ENCODE measurements at places on chromosomes 16 and 17. TPM values are rescaled to one million over a fixed set of nuclear protein-coding genes. Genes with fewer than 3 reads are reported as not detected.

The KRTAP9-8 gene
- not detected for total RNA-seq

The LGALS3BP gene
- total RNA-seq = 193 TPM

DNA sequence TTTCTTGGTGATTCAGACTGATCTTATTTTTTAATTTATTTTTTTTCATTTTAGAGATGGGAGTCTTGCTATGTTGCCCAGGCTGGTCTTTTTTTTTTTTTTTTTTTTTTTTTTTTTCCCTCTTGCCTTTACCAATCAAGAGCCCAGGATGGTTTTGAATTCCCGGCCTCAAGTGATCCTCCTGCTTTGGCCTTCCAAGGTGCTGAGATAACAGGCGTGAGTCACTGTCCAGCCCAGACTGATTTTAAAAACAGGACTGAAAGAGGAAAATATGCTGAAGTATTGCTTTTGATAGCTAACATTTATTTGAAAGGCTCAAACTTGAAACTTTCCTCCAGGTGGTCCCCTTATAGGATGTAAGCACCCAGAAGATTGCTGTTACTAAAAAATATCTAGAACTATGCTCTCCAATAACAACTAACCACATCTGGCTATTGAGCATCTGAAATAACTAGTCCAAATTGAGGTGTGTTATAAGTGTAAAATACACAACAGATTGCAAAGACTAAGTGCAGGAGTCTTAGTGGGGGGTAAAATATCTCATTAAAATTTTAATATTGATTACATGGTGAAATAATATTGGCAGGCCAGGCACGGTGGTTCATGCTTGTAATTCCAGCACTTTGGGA is 15.8 kb upstream of the BRIP1 start:
- DNase-seq = no peak

GRCh38 chr17:19905502-19905901 is 37.8 kb upstream of the ULK2 start:
- DNase-seq = no peak

DNA sequence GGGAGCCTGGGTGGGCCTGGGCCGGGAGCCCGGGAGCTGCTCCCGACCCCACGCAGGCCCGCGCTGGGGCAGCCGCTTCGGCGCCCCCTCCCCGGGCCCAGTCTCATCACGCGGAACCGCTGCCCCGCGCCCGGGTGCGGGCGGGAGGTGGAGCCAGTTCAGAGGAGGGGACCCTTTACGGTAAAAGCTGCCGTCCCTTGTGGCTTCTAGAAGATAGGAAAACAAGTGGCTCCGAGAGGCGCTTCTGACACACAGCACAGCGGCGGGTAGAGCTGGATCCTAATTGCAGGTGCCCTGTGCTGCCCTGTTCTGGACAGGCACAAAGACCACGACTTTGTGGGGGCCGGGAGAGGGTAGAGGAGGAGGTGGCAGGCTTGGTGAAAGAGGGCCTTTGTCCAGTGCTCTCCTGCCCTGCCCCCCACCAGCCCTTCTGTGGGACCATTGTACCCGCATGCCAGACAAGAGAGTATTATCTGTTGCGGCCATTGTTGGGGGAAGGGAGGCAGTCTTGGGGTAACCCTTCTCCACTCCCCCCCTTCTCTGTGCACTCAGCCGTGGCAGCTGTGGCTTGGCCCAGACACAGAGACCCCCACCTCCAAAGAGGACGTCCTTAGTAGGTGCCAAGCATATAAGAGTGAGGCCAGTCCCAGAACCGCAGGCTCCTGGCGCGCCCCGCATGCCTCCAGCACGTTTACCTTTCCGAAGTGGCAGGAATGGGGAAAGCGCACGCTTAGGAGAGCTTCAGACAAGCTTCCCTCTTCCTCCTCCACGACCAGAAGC is 736 bp downstream of the CNP start:
- no peak for DNase-seq

- no peak for DNase-seq
These were observed 5.9 kb downstream of the ZNF646 start for GRCh38 chr16:31080035-31080629.

DNA sequence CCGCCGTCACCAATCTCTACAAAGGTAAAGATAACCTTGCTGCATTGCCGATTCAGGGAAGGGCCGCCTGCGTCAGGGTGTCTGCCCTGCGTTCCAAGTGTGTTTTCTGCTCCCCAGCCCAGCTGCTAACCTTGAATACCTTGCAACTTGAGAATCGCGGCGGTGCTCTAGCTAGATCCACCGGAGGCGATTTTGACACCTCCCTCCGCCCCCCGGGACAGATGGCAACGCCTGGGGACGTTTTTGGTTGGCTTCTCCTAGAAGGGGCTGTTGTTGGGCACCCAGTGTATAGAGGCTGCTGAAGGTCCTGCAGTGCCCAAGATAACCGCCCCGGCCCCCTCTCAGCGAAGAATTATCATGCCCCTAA is 1.5 kb downstream of the HAPSTR1 start:
- DNase-seq = peak; percentile 49

The C1QTNF1 gene
- total RNA-seq = not detected

DNA sequence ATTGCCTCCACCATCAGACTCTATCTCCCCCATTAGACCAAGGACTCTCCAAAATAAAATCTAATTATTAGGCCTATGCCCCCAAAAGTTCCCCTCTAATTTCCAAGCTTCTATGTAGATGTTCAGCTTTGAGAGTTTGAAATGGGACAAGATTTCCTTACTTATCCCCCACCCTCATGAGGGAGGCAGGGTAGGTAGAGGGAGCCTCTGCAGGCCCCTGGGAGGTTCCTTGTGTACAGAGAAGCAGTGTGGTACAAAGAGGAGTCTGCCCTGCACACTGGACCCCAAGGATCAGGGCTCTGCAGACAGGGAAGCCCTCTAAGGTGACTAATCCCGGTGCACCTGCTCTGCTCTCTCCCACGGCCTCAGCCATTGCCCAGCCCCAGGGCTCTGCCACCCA is 2.5 kb downstream of the KRT17 start:
- no peak for DNase-seq

- DNase-seq = no peak
These were observed 678 bp upstream of the HOXB6 start for GRCh38 chr17:48605409-48605919.

The IGFALS gene
- 0.23 TPM for total RNA-seq

GRCh38 chr16:72850853-72851252 is 197.1 kb downstream of the ZFHX3 start:
- DNase-seq = no peak

DNA sequence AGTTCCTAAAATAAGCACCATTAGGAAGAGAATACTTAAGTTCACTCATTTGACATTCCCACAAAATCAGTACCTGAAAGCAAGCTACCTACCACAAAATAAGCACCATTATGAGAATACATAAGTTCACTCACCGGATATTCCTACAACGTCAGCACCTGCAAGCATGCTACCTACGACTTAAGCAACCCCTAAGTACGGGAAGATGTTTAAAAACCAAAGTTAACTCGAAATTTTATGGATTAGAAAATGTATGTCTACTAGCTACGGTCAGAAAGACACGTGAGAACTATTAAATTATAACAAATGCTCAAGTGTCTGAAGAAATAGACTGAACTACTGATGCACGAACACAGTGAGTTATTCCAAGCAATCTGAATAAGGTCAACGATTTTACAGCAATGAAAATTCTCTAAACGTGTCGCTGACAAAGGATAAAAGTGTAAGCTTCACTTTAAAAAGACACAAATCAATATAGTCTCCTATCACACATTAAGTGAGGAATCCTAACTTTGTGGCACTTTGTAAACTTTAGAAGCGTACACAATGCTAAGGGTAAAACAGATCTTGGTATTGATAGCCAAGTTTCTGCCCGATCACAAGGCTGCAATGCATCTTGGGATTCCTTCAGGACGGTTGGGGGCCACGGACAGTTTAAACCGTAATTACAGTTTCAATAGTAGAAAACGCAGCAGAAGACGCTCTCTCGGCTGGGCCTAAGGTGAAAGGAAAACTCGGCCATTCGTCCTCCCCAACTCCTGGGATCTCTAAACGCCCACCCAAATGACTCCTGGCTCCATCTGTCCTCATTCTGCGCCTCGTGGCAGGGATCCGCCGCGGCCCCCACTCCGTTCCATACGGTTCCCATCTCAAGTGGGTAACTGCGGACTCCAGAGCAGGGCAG is 1.3 kb downstream of the GSPT1 start:
- DNase-seq = no peak

DNA sequence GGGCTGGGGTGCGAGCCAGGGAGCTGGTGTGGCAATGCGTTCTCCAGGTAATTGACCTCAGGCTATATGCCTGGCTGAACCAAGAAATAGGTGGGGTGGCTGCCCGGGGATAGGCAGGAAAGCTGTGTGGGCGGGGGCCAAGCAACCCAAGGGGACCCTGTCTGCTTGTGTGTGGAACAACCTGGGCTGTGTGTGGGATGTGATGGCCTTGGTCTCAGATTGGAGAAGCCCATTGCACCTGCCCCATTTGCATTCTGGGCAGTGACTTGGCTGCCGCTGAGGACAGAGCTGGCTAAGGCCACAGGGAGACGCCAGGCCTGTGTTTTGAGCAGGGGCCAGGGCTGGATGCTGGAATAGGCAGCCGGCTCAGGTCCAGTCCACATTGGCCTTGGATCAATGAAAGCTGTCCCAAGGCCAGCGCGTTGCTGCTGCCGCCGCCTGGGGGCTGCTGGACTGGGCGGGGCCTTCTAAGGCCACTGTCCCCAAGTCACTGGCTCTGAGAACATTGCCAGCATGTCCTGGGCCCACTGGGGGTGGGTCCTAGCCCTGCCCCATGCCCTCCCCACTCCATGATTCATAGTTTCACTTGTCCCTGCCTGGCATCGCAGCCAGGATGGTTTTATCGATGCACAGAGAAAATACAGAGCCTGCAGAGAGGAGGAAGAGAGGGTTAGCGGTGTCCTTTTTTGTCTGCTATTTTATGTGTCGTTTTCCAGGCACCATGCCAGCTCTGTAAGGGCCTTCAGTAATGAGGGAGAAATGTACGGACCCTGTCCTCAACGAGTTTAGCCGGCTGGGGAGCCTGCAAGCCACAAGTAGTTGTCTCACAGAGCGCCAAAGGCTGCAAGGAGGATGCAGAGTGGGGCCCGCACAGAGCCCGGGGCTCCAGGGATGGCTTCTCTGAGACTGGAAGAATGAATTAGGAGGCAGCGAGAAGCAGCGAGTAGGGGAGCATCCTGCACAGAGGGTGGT is 43.9 kb downstream of the NKD1 start:
- DNase-seq = no peak

The DOC2B gene
- not detected for total RNA-seq

DNA sequence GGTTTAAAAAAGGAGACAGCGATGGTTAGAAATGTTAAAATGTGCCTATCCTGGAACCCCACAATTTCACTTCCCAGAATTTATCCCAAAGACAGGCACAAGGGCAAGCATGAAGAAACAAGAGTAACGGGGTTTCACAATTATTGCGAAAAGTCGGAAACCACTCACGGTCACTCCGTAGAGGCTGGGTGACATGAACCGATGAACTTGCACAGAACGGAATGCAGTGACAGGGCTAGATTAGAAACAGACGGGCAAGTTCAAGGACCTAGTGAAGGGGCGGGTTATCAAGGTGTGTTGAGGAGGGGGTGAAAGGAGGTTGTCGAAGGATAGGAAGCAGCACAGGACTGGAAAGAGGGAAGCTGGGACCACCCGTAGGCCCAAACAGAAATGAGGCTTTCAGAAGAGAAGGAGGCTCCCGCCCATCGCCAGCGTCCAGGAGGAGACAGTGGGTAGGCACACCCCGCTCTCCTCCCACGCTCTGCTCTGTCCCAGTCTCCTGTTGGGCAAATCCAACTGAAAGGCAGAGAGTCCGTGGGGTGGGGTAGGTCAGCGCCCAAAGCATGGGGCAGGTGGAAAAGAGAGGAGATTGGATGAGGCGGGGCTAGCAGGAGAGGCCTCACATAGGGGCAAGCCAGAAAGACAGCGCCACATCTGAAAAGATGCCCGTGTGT is 47.4 kb upstream of the JPH3 start:
- DNase-seq = no peak
